CD4-positive, alpha-beta memory T cell (primary cell): ENCODE measurements at places on chromosomes 1 and 21. TPM values are rescaled to one million over a fixed set of nuclear protein-coding genes. Genes with fewer than 3 reads are reported as not detected.
A peak's percentile ranks its signal among the peaks of the same experiment; 100 is the strongest.

- H3K4me3 ChIP-seq: no peak overlapping the region
- DNase-seq: no peak
- no peaks in the 10 kb centered on the region for H3K27me3 ChIP-seq
- no peaks in the 10 kb centered on the region for H3K4me1 ChIP-seq
- no peaks in the 10 kb centered on the region for H3K36me3 ChIP-seq
Observed at GRCh38 chr1:208387908-208388811, 144.0 kb upstream of the PLXNA2 start.

DNA sequence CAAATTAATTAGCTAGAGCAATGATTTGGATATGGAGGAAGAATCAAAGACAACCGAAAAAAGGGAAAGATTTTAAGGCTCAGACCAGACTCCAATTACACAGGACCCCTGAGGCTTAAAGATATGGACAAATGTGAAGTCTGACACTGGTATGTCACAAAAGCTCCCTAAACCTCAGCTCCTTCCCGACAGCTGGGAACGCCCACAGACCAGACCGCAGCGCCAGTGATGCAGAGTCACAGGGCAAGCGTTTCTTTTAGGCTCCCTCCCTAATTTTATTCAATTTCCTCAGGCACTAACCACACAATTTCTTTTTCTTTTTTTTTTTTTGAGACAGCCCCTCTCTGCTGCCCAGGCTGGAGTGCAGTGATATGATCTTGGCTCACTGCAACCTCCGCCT is 40.2 kb downstream of the NID1 start:
- H3K27ac ChIP-seq: no peak overlapping the region
- no peak overlapping the region for H3K4me3 ChIP-seq
- no peak for DNase-seq
- H3K36me3 ChIP-seq: no peaks in the 10 kb centered on the region

Gene VN1R5
- not detected for total RNA-seq

- H3K36me3 ChIP-seq: no peaks in the 10 kb centered on the region
- H3K27me3 ChIP-seq: peaks cover 20% of the 10 kb centered on the region
- no peak overlapping the region for H3K27ac ChIP-seq
- no peak for DNase-seq
- no peak overlapping the region for H3K4me3 ChIP-seq
Observed at GRCh38 chr1:235646463-235646862, 3.1 kb downstream of the GNG4 start.

DNA sequence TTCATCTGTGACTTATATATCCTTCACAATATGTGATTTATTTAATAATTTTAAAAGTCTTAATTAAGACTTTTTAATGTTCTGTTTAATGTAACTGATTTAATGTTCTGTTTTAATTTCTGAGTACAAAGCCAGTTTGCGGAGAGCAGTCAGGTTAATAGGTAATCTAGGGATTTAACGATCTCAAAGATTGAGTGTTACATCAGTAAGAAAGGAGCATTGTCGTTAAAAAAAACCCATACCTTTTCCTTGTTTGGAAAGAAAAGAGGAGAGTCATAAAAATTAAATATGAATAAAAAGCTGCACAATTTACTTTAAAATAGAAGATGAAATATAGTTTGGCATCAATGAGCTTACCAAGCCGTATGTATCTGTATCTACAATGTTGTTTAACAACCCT is 621.4 kb downstream of the KIF26B start:
- DNase-seq: no peak
- H3K36me3 ChIP-seq: no peaks in the 10 kb centered on the region
- H3K27me3 ChIP-seq: no peaks in the 10 kb centered on the region
- H3K4me1 ChIP-seq: no peaks in the 10 kb centered on the region
- H3K4me3 ChIP-seq: no peak overlapping the region

DNA sequence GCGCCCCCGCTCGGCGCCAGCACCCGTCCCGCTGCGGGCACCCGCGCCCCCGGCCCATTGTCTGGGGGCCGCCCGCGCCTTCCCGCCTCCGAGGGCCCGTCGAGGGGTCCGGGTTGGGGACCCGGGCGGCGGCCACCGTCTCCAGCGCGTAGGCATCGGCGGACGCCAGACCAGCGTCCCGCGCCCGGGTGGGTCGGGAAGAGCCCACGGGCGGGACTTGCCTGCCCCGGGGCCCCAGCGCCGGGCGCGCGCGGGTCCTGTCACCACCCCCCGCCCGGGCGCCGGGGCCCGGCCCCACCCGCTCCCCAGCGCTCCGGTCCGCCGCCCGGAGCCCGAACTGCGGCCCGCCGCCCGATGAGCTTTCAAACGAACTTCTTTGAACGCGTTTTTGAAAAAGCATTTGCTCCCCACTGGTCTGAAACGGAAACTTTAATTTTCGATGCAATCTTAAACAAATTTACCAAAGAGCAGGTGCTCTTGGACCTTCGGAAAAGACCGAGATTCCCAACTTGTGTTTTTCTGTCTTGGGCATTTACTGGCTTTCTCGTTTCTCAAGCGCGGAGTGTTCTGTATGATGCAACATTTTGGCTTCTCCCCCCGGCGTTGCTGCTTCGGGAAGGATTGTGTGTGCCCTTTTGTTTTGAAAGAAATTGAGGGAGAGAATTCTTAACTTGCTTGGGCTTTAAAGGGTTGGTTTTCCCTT is 615 bp downstream of the CLIC4 start:
- H3K36me3 ChIP-seq: no peaks in the 10 kb centered on the region
- peak overlapping the region; percentile 55 for H3K27ac ChIP-seq
- peaks cover 26% of the 10 kb centered on the region for H3K4me1 ChIP-seq
- no peak overlapping the region for H3K4me3 ChIP-seq
- H3K27me3 ChIP-seq: no peaks in the 10 kb centered on the region
- DNase-seq: no peak
